ENCODE measurements at places on chromosomes 3 and 15. TPM values are rescaled to one million over a fixed set of nuclear protein-coding genes. Genes with fewer than 3 reads are reported as not detected.

The GUCA1C gene
- not detected for polyA plus RNA-seq

The RASL12 gene
- polyA plus RNA-seq, result 16.7 TPM

The CDC25A gene
- 22.2 TPM for polyA plus RNA-seq

The ATP13A4 gene
- 0.12 TPM for polyA plus RNA-seq

The ZNF80 gene
- not detected for polyA plus RNA-seq

The KCNMB3 gene
- 1.7 TPM for polyA plus RNA-seq

- peaks cover 4% of the 10 kb centered on the region for H3K4me1 ChIP-seq
- H3K36me3 ChIP-seq, result peaks cover 4% of the 10 kb centered on the region
- DNase-seq, result no peak
- H3K27ac ChIP-seq, result no peak overlapping the region
These were observed 5.9 kb downstream of the LYSMD4 start for GRCh38 chr15:99727330-99727729.

- no peak overlapping the region for H3K27ac ChIP-seq
- no peaks in the 10 kb centered on the region for H3K36me3 ChIP-seq
- H3K4me1 ChIP-seq, result no peaks in the 10 kb centered on the region
- no peaks in the 10 kb centered on the region for H3K27me3 ChIP-seq
These were observed 830.0 kb upstream of the ALCAM start for GRCh38 chr3:104536715-104537114.

DNA sequence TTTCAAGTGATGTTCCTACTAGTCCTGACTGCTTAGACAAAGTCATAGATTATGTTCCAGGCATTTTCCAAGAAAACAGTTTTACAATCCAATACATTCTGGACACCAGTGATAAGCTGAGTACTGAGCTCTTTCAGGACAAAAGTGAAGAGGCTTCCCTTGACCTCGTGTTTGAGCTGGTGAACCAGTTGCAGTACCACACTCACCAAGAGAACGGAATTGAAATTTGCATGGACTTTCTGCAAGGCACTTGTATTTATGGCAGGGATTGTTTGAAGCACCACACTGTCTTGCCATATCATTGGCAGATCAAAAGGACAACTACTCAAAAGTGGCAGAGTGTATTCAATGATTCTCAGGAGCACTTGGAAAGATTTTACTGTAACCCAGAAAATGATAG, 3.8 kb downstream of the TIPARP start:
- no peak for DNase-seq
- H3K4me1 ChIP-seq, result no peaks in the 10 kb centered on the region
- no peak overlapping the region for H3K27ac ChIP-seq
- H3K27me3 ChIP-seq, result no peaks in the 10 kb centered on the region
- H3K4me3 ChIP-seq, result no peak overlapping the region

DNA sequence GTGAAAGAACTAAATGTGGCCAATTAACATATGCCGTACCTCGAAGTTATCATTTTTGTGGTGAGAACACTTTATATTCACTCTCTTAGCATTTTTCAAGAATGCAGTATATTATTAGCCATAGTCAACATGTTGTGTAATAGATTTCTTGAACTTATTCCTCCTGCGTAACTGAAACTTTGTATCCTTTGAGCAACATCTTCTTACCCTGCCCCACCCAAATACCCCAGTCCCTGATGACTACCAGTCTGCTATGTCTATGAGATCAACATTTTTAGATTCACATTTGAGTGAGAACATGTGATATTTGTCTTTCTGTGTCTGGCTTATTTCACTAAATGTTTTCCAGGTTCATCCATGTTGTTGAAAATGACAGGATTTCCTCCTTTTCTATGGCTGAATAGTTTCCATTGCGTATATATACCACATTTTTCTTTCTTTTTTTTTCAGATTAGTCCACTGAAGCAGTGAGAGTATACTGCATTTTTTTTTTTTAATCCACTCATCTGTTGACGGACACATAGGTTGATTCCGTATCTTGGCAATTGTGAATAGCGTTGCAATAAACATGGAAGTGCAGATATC, 12.7 kb upstream of the KBTBD8 start:
- no peak overlapping the region for H3K27ac ChIP-seq
- H3K36me3 ChIP-seq, result no peaks in the 10 kb centered on the region
- H3K4me1 ChIP-seq, result peaks cover 9% of the 10 kb centered on the region
- no peaks in the 10 kb centered on the region for H3K27me3 ChIP-seq

DNA sequence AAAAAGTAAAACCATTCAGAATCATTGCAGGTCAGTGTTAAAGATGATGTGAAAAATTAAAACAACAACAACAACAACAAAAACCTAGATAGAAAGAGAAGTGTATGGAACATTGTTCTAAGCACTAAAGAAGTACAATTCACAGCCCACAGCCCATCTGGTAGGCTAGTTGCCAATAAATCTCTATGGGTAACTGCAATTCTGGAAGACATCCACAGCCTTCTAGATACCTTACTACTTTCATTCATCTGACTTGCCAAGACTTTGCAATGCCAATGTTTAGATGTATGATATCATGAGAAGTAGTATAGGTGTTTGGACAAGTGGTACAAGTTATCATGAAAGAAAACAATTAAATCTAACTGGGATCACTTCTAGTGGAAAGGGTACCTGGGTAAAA, 198.6 kb downstream of the VGLL3 start:
- peaks cover 9% of the 10 kb centered on the region for H3K4me1 ChIP-seq
- H3K36me3 ChIP-seq, result no peaks in the 10 kb centered on the region
- no peak for DNase-seq
- no peak overlapping the region for H3K27ac ChIP-seq
- no peak overlapping the region for H3K4me3 ChIP-seq

DNA sequence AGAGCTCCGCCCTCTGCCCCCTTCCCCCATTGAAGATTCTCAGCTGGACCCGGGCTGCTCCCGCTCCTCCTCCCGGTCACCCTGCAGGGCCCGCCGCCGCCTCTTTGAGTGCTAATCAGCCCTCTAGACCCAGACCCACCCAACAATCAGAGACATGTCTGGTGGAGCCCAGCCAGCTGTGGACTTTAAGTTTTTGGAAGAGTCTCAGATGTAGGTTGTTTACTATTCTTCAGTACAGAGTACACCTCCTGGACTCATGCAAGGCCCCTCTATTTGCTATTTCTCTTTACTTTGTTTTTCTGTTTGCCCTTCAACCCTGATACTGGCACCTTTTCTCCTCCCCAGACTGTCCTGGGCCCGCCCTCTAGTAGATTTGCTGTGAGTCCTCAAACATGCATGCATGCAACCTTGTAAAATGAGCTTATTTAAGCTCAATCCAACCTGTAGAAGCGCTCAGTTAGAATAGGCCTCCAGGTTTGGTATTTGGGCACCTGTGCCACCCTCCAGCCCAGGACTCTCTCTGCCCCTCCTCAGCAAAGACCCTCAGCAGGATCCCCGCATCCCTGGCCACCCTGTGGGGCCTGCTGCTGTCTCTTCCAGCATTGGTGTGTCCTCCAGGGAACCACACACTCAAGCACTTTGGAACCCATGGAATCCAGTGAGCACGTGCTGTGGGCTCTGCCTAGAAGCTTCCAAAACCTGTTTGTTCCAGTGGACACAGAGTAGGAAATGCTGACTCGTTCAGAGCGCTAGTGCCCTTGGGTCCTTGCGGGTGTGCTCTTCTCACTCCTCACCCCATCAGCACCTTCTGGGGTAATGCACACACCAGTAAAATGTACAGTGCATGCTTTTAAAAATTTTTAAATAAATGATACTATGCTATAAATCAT, 4.6 kb downstream of the PRR23E start:
- DNase-seq, result peak; percentile 41
- no peak overlapping the region for H3K4me3 ChIP-seq
- H3K36me3 ChIP-seq, result no peaks in the 10 kb centered on the region
- H3K27ac ChIP-seq, result no peak overlapping the region

DNA sequence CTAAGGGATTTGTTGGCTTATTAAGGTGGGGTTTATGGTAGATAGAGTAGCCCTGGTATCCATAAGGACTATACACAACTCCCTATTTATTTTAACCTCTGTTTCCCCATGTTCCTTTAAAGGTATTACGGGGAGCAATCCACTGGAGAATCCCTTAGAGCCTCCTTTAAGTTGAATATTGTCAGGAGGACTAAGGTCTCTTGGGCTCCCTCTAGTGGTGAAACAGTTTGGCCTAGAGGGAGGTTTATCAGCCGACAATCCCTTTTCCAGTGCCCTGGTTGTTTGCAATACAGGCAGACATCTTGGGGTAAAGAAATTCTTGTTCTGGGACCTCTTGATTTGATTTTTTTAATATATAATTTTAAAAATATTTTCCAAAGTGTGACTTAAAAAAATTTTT, 12.9 kb downstream of the OPA1 start:
- H3K4me3 ChIP-seq, result no peak overlapping the region
- peak; percentile 29 for DNase-seq
- H3K4me1 ChIP-seq, result no peaks in the 10 kb centered on the region
- H3K27me3 ChIP-seq, result no peaks in the 10 kb centered on the region
- H3K27ac ChIP-seq, result no peak overlapping the region
- H3K36me3 ChIP-seq, result no peaks in the 10 kb centered on the region

DNA sequence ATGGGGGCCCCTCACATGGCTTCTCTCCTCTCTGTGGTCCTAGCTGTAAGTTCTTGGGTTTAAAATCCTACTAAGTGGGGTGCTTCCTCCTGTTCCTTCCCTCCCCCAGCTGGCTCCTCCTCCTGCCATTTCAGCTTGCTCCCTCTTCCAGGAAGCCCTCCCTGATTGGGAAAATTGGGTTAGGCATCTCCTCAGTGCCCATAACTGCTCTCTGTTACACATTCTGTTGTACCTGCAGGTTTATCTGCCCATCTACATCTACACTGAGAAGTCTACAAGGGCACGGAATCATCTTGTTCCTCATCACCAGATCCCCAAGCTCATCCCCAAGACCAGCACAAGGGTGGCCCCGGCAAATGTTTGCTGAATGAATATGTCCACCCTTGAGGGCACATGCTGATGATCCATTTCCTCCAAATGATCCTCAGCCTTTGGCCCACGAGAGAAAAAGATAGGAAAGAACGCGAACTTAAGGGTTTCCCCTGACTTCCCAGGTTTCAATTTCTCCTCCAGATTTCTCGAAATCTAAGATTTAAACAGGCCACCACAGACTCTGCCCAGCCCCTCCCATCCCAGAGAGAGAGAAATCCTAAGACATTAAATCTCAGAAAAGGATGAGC, 3.9 kb downstream of the SEMA7A start:
- H3K27ac ChIP-seq, result no peak overlapping the region
- no peaks in the 10 kb centered on the region for H3K36me3 ChIP-seq
- H3K4me3 ChIP-seq, result no peak overlapping the region
- DNase-seq, result no peak
- H3K4me1 ChIP-seq, result no peaks in the 10 kb centered on the region

Data from H1 (cell line).